Left cardiac atrium (tissue), 4 donors: ENCODE measurements at places on chromosomes 2 and 18. TPM values are rescaled to one million over a fixed set of nuclear protein-coding genes. Genes with fewer than 3 reads are reported as not detected.

DNA sequence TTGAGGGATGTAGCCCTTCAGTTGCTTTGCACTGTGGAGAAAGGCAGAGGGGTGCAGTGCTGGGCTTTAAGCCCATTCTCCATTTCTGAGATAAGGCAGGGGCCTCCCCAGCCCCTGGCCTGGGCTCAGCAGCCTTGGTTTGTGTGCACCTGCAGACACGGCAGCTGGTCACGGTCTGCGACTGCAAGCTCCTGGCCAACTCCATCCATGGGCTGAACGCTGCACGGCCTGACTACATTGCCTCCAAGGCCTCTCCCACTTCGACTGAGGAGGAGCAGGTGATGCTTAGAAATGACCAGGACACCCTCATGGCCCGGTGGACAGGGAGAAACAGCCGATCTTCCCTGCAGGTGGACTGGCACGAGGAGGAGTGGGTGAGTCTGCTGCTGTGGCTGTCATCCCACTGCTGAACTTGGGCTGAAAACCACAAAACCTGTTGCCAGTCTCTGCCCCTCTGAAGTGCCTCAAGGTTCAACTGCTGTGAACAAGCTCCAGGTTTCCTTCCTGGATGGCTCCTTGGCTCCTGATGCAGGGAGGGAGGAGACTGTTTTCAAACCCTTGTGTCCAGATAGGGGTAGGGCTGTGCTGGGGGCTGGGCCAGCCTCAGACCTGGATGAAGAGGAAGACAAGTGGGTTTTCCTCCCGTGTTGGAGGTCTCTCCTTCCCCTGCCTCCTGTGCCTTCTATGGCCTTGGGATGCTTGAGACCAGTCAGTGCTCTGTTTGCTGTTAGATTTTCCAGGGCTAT lies 54.0 kb downstream of the COA5 start:
- no peak for DNase-seq

GRCh38 chr18:44689736-44690135 lies 9.0 kb downstream of the SETBP1 start:
- DNase-seq, result no peak

GRCh38 chr2:74383254-74383653 lies 3.1 kb upstream of the DCTN1 start:
- DNase-seq, result no peak

GRCh38 chr2:241755166-241755565 lies 20.7 kb downstream of the D2HGDH start:
- DNase-seq, result no peak

GRCh38 chr2:236605345-236605734 lies 35.7 kb downstream of the ACKR3 start:
- DNase-seq, result no peak

DNA sequence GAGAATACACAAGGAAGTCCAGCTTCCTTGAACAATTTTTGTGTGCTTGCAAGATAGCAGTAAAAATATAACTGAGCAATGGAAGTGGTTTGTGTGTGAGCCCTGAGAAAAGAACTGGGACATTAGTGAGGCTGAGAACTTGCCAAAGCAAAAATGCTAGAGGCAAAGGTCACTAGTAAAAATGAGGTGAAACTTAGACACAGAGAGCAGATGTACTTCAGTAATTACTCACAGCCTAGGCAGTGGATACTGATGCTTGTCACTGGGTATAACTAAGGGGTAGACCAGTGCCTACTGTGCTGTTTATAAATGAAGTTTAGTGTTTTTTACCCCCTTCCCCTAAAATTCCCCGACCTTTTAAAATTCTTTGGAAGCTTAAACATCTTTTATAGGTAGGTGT lies 450.1 kb downstream of the LPIN1 start:
- no peak for DNase-seq

DNA sequence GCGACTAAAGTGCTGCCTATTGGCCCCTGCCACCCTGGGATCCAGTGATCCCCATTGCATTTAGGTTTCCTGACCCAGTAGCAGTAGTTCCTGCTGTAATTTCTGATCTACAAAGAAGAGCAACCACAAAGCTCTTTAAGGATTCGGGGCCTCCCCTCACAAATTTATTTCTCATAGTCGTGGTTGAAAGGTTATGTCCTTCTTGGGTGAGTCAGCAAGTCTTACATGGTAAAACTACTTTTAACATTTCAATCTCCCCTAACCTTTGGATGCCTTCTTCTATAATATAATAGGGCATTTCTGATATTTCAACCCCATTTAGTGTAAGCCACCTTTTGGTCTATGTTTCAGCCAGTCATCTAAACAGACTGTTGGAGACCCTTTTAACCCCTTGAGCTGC lies 14.9 kb downstream of the PIKFYVE start:
- no peak for DNase-seq

DNA sequence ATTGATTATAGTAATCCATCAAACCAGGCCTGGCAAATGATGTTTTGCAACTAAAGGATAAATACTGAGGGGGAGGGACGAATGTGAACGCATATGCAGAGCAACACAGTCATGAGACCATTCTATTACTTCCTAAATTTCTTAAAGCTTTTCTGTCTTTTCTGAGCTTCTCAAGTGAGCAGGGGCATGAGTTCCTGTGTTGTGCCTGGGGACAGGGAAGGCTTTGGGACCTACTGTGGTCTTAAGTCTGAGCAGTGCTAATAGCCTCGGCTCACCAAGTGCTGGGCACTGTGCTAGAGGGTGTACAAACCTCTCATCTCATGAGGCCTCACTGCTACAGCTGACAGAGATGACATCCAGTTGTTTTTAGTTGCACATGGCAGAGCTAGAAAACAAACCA lies 182.4 kb downstream of the NEDD4L start:
- DNase-seq, result no peak

DNA sequence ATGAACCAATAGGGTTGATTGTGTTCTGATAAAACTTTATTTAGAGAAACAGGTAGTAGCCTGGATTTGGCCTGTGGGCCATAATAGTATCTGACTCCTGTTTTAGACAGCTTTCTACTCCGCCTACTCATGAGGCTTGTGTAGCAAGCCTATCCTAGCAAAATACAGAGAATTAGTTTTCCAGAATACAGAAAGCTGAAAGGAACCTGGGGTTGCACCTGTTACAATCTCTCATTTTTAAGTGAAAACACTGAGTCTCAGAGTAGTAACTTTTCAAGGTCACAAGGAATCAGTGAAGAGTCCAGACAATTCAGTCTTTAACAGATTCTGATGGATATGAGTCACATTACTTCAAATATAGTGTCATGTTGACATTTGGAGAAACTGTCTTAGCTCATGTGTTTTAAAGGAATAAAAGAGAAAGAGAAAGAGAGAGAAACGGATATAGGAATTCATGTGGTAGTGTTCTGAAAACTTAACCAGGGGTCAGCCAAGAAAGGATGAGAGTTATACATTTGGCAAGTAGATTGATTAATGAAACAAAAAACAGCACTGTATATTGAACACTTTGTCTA lies 17.0 kb downstream of the ARHGAP28 start:
- no peak for DNase-seq

The PLEKHM3 gene
- 8.2 TPM for total RNA-seq

The PAX3 gene
- 0.84 TPM for total RNA-seq

The EFR3B gene
- total RNA-seq, result 7.5 TPM

The VWA3B gene
- total RNA-seq, result not detected

The KCNG3 gene
- total RNA-seq, result not detected

The CD28 gene
- 2.5 TPM for total RNA-seq

The EPHA4 gene
- 55.8 TPM for total RNA-seq

The CHRND gene
- total RNA-seq, result not detected
